ENCODE measurements at places on chromosomes 12 and 14.

DNA sequence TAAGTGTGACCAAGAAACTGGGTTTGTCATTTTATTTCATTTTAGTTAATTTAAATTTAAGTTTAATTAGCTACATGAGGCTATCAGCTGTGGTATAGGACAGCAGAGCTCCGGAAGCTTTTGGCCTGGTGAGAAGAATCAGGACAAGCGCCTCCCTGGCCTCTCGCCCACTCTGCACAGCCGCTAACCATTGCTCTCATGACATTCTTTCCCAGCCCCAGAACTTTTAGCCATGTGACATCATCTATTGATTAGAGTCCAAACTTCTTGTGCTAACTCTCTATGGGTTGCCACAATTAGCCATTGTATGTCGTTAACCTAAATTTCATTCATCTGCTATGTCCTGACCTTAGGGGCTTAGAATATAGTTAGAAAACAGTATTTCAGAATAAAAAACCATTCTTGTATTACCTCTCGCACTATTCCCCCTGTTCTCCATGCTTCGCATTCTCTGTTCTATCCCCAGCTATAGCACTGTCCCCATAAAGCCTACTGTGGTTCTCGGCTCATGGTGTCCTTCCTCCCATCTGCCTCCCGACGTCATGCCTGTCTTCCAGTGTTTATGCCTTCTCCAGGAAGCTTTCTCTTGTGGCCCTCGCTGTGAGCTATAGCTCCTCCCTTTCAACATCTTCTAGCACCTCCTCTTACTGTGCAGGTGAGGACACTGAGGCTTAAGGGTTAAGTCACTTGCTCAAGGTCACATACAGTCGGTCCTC lies 23.5 kb downstream of the SSH1 start:
- no peak for DNase-seq

- DNase-seq = no peak
These were observed 23.4 kb downstream of the PRKAB1 start for GRCh38 chr12:119691202-119691810.

- DNase-seq = no peak
These were observed 10.9 kb downstream of the CCDC92 start for GRCh38 chr12:123961585-123962345.

DNA sequence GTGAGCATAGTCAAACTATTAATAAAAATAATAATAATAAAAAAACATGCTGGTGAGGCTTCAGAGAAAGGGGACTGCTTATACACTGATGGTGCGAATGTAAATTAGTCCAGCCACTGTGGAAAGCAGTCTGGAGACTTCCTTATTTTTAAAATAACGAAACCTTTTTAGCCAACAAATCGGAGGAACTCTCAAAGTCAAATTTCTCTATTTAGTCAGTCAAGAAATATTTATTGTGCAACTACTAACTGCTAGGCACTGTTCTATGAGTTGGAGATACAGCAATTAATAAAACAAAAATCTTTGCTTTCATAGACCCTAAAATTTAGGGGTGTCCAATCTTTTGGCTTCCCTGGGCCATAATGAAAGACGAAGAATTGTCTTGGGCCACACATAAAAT lies 10.8 kb downstream of the TAOK3 start:
- no peak for DNase-seq

DNA sequence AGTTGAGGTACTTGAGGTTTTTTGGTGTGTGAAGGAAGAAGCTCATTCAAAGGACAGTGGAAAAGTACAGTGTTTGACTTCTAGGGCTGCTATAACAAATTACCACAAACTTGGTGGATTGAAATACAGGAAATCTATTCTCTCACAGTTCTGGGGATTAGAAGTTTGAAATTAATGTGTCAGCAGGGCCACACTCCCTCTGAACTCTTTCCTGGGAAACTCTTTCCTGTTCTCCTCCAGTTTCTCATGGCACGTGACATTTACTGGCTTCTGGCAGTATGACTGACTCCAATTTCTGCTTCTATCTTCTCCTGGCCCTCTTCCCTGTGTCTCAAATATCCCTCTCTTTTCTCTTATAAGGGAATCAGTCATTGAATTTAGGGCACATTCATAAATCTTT lies 160.2 kb downstream of the CCDC91 start:
- DNase-seq = no peak

- no peak for DNase-seq
These were observed 6.9 kb downstream of the SMIM41 start for GRCh38 chr12:52086366-52086765.

DNA sequence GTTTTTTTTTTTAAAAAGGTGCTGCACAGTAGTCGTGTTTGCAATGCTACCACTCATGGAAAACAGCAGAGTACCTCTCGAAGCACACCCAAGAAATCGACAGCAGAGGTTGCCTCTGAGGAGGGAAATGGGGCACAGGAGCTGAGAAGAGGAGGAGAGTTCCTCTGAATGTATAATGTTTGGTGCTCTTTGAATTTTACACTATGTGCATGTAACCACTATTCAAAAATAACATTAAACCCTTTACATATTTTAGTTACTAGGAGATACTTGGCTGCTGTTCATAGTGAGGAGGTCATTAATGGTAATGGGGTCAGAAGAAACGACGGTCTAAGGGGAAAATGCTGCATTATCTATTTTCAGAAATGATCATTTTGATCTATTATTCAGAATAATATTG lies 129.4 kb upstream of the CLEC14A start:
- no peak for DNase-seq

GRCh38 chr14:70086685-70087379 lies 101.9 kb downstream of the SLC8A3 start:
- DNase-seq = no peak

- DNase-seq = peak; percentile 2
These were observed 142.8 kb downstream of the PAWR start for GRCh38 chr12:79547735-79548609.

- no peak for DNase-seq
These were observed 20.1 kb upstream of the KRT7 start for GRCh38 chr12:52212701-52213563.

DNA sequence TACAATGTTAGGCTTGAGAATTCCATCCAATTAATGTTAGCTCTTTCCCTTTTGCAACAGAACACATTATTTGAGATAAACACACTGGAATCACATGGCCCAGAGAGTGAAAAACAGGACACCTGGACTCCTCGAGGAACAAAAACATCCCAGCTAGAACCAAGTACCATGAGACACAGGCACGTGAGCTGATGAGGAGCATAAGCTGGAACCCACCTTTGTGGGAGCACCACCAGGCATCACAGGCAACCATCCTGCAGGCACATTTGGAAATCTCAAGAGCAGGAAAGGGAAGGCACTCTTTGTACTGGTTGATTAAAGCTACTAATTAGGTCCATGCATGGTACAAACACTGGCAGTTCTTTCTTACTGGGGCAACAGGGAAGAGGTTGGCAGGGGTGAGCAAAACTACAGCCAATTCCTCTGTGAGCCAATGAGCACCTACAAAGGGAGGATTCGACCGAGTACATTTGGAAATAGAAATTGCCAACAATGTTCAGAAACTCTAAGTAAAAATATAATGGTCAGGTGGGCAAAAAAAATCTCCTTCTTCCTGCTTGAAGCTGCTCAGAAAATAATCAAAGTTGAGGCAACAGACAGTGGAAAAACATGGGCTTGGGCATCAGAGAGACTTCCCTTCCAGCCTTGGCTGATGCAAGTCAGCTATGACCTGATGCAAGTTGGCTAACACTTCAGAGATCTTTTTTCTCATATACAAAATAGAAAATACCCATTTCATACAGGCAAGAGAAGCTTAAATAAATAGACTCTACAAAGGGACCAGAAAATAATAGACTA lies 216.7 kb downstream of the NUAK1 start:
- no peak for DNase-seq

DNA sequence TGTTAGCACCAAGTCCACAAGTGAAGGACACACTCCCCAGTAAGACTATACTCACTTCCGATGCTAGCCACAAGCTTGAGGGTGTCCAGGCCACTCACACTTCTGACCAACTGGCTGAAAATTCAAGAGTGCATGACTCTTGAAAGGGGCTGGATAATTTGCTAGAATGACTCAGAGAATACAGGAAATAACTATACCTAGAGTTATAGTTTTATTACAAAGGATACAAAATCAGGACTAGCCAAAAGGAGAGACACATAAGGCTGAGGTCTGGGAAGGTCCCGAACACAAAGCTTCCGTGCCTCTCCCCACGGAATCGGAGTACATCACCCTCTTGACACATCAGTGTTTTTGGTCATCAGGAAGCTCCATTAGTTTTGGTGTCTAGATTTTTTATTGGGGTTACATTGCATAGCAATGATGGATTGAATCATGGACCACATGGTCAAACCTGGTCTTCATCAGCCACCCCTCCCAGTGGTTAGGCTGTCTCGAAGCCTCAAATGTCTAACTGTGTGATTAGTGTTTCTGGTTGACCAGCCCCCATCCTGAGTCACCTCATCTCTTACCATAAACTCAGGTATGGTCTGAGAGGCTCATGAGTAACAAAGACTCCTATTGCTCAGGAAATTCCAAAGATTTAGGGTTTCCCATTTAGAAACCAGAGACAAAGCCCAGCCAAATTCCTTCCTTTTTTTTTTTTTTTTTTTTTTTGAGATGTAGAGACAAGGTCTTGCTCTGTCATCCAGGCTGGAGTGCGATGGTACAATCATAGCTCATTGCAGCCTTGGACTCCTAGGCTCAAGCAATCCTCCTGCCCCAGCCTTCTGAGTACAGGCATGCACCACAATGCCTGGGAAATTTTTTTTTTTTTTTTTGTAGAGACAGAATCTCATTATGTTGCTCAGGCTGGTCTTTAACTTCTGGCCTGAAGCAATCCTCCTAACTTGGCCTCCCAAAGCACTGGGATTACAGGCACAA lies 472.0 kb upstream of the TBX3 start:
- no peak for DNase-seq

DNA sequence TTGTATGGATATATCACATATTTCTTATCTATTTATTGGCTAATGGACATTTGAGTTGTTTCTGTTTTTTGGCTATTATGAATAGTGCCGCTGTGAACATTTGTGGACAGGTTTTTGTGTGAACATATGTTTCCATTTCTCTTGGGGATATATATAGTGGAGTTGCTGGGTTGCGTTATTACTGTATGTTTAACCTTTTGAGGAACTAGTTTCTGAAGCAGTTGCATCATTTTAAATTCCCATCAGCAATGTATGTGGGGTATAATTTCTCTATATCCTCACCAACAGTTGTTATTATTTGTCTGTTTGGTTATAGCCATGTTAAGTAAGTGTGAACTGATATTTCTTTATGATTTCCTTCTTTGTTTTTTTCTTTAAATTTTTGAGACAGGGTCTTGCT lies 10.7 kb downstream of the TCTN2 start:
- no peak for DNase-seq

- no peak for DNase-seq
These were observed 55.4 kb downstream of the FBRSL1 start for GRCh38 chr12:132545164-132545953.

DNA sequence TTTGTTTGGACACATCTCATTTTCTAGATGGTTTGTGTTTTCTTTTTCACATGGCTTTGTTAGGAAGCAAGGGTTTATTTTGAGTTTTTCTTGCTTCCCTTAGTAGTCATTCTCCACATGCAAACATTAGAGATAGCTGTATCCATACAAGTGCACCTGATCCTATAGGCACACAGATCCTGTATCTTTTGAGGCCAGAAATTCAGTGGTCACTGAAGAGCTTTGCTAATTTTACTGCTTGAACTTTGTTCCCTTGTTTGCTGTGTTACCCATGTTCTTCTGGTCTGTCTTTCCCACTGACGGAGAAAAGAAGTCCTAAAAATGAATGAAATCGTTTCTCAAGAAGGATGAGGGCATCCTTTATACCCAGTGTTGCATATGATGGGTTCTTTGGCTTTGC lies 14.7 kb downstream of the HMGA2 start:
- no peak for DNase-seq

GRCh38 chr12:126083926-126084325 lies 1018.7 kb downstream of the AACS start:
- no peak for DNase-seq

- DNase-seq = no peak
These were observed 249.5 kb upstream of the CLEC14A start for GRCh38 chr14:38505221-38505972.

DNA sequence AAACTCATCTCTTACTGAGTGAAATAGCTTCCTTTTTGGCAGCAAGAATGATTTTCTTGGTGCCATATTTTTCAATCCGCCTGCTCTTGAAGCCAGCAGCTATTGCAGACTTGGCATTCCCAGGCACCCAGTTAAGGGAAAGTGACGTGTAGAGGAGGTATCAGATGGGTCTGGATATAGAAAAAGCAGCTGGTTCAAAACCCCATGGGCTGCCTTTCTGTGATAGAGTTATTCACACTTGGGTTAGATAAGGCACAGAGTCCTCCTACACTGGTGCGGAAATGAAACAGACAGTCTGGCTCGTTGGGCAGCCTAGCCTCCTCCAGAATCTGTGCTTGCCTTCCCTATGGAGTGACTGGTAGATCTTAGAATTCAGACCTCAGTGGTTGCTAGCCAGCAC lies 62.2 kb downstream of the PTPN11 start:
- no peak for DNase-seq

GRCh38 chr12:70644861-70645260 lies 7.6 kb upstream of the PTPRB start:
- no peak for DNase-seq

DNA sequence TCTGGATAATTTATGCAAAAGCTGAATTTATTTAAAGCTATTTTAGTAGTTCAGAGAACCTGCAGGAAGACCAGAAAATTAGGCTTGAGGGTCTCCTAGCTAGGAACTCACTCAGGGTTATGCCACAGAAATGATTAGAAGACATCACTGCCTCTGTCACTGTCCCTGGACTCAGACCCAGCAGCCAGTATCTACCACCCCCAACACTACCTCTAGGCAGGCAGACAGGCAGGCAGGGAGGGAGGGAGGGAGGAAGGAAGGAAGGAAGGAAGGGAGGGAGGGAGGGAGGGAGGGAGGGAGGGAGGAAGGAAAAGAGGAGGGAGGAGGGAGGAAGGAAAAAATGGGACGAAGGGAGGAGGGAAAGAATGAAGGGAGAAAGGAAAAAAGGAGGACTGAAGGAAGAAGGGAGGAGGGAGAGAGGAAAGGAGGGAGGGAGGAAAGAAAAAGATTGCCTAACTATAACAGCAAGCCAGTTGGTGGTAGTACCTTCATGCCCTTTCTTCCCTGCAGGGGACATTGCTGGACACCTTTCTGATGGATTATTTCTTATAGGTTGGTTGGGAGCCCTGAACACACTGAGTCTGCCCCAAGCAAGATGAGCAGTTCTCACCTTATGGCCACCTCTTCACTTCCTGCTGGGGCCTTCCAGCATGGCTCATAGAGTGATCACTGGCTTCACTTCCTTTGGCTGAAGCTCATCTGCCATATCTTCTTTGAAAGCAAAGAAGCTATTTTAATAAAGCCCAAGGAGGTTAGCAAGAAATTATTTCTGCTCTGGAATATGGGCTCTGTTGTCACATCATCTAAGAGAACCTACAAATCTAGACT lies 49.7 kb downstream of the KICS2 start:
- no peak for DNase-seq

- no peak for DNase-seq
These were observed 16.1 kb upstream of the LYZ start for GRCh38 chr12:69331909-69332684.
